ENCODE measurements at places on chromosomes 7 and 10.

GRCh38 chr7:24337180-24337579 is 53.2 kb downstream of the NPY start:
- no peak for DNase-seq

- DNase-seq, result no peak
Measured at GRCh38 chr7:41328131-41328530, 374.8 kb downstream of the INHBA start.

DNA sequence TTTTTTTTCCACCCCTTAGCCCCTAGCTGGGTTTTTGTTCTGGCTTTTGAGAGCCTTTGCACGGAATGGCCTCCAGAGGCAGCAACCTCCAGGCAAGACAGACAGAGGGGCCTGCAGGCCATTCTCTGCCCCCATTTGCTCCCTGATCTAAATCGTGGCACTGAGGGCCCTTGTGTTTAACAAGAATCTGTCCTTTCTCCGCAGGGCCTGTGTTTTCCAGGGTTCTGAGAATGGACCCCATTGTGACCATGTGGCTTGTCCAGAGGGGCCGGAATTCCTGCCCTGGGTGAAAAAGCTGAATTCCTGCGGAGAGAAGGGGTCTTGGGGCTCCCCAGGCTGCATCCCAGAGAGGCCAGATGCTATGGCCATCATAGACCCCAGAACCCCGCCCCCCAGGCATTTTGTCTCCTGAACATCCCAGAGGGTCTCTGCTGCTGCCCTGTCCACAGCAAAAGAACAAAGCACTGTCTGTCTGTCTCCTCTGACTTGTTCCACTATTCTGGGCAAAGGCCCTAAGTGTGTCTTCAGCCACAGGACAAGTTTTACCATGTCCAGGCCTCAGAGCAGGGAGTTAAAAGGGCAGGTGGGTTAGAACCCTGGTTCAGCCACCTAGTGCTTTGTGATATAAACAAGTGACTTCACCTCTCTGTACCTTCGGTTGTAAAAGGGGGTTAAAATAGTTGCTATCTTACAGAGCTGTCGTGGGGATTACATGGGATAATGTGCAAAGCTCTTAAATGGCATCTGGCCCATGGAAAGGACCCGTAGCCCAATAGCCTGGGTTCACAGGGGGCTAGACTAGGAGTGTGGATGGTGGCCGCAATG is 155.6 kb downstream of the SH3PXD2A start:
- no peak for DNase-seq

DNA sequence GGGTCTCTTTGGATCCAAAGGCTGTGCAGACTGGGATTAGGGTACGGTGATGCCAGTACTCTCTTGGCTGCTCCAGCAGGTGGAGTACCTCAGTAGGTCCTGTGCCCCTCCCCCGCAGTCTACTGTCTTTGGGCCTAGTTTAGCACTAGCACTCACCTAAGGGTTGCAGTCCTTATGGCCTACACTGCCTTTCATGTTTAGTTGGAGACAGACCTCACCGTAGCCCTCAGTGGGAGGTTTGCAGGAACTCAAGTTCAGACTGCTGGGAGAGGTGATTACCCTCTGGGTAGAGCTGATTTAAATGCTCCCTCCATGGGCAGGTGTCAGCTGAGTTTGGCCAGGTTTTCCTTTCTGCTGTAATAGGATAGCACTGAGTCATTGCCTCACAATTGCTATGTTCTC is 210.8 kb upstream of the TMEM196 start:
- no peak for DNase-seq

DNA sequence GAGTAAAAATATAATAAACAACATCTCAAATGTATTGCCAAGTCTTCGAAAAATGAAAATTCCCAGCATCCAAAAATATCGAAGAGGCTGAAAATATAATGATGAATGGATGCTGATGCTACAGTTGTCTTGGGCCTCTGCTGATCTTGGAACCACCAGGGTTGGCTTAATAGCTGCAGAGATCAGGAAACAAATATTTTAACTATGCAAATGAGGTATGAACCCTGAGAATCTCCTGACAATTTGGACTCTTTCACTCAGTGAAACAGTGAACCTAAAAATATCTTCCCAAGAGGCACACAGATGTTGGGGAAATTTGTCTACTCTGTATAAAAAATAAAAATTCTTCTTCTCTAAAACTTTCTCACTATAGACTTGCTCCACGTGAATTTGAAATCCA is 97.7 kb upstream of the EGFR start:
- DNase-seq, result no peak

DNA sequence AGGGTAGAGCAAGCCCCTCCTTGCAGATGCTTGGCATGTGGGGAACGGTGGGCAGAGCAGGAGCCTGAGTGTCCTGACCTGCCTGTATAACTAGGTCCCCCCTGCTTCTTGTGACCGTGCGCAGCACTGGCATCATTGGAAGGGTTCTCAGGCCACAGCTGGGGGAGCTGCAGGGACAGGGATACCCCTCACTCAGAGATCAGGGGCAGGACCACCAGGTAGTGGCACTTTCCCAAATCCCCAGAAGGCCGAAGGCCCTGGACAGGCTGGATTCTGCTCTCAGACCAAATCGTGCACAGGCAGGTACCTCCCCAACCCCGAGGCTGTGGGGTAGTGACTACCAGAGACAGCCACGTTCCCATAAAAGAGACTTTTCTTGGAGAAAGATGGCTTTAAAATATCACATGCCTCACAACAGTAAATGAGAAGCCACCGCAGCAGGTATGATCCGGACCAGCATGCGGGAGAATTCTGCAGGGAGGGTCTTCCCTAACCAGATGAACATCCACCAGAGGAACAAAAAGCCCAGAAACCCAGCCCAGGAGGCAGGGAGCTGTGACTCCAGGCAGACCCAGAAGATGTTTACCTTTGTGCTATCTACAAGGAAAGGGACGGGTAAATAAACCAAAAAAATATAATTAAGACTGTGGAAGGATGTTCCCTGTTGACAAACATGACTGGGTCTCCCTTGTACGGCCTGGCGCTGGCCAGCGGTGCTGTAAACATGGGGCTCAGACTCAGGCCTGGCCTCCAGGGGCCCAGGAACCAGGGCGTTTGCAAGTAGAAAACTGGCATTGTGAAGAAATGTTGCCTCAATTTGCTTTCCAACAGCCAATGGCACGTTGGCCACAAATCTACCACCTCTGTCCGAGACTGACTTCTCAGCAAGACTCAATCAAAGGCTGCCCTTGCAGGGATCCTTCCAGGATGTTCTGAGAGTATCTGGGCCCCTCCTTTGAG is 180.0 kb downstream of the TNS3 start:
- no peak for DNase-seq

DNA sequence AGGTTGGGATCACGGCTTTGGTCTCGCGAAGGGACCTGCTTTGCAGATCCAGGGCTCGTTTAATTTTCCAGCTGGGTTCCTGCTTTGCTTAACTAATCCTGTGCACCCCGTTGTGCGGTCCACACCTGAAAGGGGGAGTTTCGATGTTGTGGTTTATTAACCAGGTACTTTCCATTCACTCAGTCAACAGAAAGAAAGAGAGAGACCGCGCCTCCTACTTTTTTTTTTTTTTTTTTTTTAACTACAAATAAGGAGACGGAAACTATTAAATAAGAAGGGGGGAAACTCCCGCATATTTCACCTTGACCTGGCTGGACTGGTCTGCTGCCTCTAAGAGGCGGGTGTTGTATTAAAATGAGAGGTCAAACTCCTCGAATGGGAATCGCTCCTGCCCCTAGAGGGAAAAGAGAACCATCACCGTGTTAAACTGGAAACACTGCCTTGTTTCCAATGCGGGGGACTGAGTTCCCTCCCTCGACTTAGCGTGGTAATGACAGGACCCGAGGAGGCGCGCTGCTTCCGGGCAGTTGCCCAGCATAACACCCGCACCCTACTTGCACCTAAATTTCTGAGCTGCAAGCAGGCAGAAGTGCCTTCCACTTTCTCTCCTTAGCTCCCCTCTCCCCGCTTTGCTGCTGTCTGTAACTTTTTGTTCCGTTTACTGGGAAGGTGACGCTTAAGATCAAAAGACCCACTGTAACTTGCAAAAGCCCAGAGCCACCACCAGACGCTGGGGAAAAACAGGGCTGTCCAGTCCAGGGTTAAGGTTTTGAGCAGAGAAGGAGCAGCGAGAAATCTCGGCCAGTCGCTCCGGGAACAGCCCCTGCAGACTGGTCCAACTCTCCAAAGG is 1.1 kb upstream of the ITGB8 start:
- DNase-seq, result peak; percentile 60

GRCh38 chr7:20395104-20395503 is 64.4 kb downstream of the ITGB8 start:
- no peak for DNase-seq

DNA sequence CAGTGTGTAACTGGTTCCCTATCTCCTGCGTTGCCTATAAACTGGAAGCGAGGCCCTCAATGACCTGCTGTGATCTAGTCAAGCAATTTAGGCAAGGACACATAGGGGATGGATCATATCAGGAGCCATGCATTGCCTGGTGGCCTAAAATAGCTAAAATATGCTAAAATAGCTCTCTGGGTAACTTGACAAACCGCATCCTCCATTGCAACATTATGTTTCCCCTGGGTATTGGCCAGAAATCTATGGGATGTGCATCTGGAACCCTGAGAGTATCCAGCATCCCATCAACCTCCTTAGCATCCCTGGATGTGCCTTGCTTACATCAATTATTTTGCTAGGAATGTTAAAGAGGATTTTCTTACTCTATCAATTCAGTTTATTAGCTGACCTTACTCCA is 91.7 kb upstream of the ADCY1 start:
- DNase-seq, result no peak

GRCh38 chr7:51785876-51786275 is 469.3 kb upstream of the COBL start:
- no peak for DNase-seq

DNA sequence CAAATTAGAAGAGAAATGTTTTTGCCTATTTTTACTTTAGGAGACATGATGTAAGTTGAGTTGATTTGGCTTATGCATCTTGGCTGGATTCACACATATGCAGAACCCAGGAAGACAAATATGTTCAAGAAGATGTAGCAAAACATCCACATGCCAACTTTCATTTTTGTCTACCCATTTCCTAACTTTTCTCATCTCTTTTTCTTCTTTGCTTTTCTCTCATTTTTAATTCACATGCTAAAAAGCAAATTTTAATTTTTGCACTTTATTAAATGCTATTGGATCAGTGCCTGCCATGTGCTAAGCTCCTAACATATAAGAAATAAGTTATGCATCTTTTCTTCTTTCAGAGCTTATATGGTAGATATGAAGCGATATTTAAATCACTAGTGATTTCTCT is 143.7 kb upstream of the GRM3 start:
- no peak for DNase-seq

DNA sequence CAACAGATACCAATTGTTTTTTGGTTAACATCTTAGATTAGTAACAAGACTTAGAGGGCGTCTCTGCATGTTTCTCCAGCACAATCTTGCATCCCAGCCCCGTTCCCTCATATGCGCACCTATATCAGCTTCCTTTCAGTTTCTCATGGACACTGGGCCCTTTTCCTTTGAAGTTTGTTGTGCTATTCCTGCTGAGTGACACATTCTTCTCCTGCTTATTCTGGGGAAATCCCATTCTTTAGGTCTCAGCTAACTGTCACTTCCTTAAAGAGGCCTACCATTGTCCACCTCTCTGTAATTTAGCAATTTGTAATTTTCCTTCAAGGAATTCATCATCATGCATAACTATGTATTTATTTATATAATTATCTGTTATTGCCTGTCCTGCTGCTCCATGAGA is 110.3 kb upstream of the STEAP1B start:
- no peak for DNase-seq

GRCh38 chr7:45035893-45036292 is 35.9 kb downstream of the CCM2 start:
- DNase-seq, result no peak

GRCh38 chr10:126674741-126675515 is 4.4 kb upstream of the C10orf90 start:
- DNase-seq, result no peak

DNA sequence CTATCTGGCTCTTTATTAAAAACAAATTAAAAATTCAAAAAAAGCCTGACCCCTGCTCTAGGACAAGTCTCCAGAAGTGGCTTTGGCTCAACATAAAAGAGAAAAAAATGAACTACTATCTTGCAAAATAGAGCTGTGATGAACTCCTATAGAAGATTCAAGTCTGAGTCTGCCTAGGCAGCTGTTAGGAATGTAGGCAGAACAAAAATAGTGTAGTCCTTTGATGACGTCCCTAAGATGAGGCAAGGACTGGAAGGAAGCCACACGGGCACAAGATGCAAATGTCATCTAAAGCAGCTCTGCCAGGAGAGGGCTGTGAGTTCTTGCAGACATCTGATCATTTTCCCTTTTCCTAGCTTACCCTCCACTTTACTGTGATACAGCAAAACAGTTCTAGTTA is 20.5 kb downstream of the ASNS start:
- DNase-seq, result no peak

GRCh38 chr7:87359366-87359765 is 13.9 kb downstream of the CROT start:
- DNase-seq, result no peak

DNA sequence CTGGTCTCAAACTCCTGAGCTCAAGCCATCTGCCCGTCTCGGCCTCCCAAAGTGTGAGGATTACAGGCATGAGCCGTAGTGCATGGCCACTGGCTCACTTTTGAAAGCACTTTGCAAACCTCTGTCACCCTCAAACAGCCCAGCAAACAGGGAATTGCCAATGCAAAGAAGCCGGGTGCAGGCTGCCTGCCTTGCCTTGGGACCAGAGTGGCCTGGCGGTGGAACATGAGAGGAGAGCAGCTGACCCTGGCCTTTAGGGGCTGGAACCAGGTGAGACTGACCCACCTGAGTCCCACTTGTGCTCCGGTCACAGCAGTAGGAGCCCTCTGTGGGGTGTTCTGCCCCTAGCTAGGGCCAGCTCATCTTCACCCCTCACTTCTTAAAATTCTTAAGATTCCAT is 237.1 kb upstream of the GALNT17 start:
- DNase-seq, result no peak

GRCh38 chr10:10259013-10259412 is 758.7 kb upstream of the CELF2 start:
- DNase-seq, result no peak

GRCh38 chr7:44073664-44074348 is 8.4 kb upstream of the PGAM2 start:
- no peak for DNase-seq

DNA sequence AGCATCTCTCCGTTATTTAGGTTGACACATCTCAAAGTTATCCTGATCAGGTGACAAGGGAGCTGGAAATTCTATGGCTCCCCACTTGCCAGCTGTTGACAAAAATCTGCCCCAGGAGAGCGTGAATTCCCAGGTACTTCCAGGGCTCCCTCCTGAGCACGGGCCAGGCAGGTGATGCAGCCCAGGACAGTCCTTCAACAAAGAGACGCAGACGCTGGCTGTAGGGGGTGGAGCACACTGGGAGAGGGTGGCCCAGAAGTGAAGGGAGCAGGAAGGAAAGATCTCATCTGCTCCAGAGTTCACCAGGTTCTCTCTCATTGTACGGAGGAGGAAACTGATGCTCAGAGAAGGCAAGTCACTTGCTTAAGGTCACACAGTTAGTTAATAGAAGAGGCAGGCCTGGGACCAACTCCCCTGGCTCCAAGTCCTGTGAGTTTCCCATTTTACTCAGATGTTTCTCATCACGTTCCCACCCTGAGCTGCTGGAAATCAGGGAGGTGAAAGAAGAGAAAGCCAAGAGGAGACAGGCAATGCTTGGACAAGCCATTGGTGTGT is 41.0 kb upstream of the CHST3 start:
- no peak for DNase-seq

- DNase-seq, result no peak
Measured at GRCh38 chr10:132677473-132678227, 108.3 kb downstream of the NKX6-2 start.

All from mesothelial cell of epicardium (in vitro differentiated cells).